ENCODE measurements at places on chromosomes 5 and 9. TPM values are rescaled to one million over a fixed set of nuclear protein-coding genes. Genes with fewer than 3 reads are reported as not detected.

DNA sequence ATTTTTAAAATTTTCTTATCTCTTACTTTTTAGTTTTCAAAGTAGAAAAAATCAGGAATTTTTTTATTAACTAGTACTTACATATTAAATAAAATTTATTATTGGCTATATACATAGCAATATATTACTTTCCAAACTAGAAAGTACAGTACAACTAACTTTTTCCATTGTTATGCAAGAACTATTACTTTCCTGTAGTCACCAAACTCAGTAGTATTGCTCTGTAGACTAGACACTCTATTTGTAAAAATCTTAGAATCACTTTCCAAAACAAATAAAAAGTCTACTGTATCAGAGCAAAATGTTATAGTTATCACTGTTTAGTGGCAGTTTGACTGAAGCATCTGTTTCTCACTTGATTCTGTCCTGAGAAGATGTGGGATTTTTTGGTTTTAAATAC, 55.3 kb upstream of the MACIR start:
- H3K27ac ChIP-seq = no peak overlapping the region
- no peaks in the 10 kb centered on the region for H3K4me1 ChIP-seq
- H3K27me3 ChIP-seq = no peaks in the 10 kb centered on the region
- DNase-seq = no peak
- no peak overlapping the region for H3K4me3 ChIP-seq

GRCh38 chr9:132401824-132402223, 4.8 kb downstream of the TTF1 start:
- H3K27me3 ChIP-seq = no peaks in the 10 kb centered on the region
- no peak for DNase-seq
- no peak overlapping the region for H3K4me3 ChIP-seq
- peaks cover 25% of the 10 kb centered on the region for H3K4me1 ChIP-seq
- H3K27ac ChIP-seq = no peak overlapping the region
- H3K36me3 ChIP-seq = peaks cover 31% of the 10 kb centered on the region

- no peaks in the 10 kb centered on the region for H3K27me3 ChIP-seq
- no peaks in the 10 kb centered on the region for H3K4me1 ChIP-seq
- no peak for DNase-seq
- H3K27ac ChIP-seq = no peak overlapping the region
- H3K36me3 ChIP-seq = no peaks in the 10 kb centered on the region
These were observed 62.6 kb downstream of the MTREX start for GRCh38 chr5:55370291-55370925.

- H3K4me3 ChIP-seq = no peak overlapping the region
- H3K27me3 ChIP-seq = no peaks in the 10 kb centered on the region
These were observed 5.5 kb upstream of the AQP3 start for GRCh38 chr9:33452828-33453271.

- no peaks in the 10 kb centered on the region for H3K36me3 ChIP-seq
- no peak overlapping the region for H3K4me3 ChIP-seq
- no peak for DNase-seq
- H3K27me3 ChIP-seq = no peaks in the 10 kb centered on the region
- H3K27ac ChIP-seq = no peak overlapping the region
These were observed 202.9 kb downstream of the SGCD start for GRCh38 chr5:156529892-156530291.

DNA sequence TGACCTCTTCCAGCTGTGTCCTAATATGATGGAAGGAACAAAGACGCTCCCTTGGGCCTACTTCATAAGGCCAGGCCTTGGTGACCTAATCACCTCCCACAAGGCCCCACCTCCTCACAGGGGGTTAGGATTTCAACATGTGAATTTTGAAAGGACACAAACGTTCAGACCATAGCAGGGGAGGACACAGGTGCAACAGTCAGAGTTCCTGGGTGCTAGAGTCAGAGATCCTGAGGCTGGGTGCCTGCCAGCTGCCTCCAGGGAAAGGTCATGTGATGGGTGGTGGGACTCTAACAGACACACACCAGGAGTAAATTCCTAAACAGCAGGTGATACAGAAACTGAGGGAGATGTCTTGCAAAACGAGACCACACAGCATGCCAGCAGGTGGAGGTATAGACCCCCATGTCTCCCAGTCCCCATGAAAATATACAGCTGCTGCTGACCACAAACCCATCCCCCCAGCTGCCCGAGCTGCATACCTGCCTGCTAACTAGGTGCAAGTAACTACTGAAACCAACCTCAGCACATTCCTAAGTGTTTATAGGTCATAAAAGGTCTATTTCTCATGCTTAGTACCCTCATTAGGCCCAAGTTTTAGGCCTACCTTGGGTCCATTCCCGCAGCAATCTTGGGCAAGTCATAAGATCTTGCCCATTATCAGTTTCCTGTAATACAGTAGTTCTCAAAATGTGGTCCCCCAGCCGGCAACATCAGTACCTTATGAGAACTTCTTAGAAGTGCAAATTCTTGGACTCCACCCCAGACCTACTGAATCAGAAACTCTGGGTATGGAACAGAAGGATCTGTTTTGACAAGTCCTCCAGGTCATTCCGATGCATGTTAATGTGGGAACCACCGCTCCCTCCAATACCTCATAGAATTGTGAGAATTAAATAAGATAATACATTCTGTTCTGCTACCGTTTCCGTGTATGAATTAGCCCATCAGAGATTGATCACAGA, 245.3 kb downstream of the ENC1 start:
- H3K27ac ChIP-seq = peak overlapping the region; percentile 50
- no peaks in the 10 kb centered on the region for H3K36me3 ChIP-seq
- no peak overlapping the region for H3K4me3 ChIP-seq
- DNase-seq = no peak
- no peaks in the 10 kb centered on the region for H3K4me1 ChIP-seq

DNA sequence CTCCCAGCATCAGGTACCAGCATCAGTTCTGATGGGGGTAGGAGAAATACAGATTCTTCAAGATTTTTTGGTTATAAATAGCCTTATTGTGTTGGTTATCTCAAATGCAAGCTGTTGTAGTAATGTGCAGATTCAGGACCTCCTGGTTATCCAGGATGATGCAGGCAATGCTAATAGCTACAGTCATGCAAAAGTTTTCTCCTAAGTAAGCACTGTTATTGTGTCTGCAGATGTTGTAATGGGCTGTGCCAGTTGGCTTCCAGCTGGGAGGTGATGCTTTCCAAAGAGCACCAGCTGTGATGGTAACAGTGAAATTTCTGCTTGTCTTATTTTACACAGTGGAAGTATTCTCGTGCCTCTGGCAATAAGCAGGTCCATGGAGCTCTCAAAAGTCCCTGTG, 719.2 kb upstream of the CTNND2 start:
- H3K4me1 ChIP-seq = no peaks in the 10 kb centered on the region
- no peak overlapping the region for H3K4me3 ChIP-seq
- no peaks in the 10 kb centered on the region for H3K27me3 ChIP-seq

- no peak overlapping the region for H3K27ac ChIP-seq
- no peak overlapping the region for H3K4me3 ChIP-seq
- no peaks in the 10 kb centered on the region for H3K36me3 ChIP-seq
- DNase-seq = no peak
- H3K4me1 ChIP-seq = peaks cover 11% of the 10 kb centered on the region
These were observed 43.2 kb upstream of the FOXE1 start for GRCh38 chr9:97809666-97810344.

DNA sequence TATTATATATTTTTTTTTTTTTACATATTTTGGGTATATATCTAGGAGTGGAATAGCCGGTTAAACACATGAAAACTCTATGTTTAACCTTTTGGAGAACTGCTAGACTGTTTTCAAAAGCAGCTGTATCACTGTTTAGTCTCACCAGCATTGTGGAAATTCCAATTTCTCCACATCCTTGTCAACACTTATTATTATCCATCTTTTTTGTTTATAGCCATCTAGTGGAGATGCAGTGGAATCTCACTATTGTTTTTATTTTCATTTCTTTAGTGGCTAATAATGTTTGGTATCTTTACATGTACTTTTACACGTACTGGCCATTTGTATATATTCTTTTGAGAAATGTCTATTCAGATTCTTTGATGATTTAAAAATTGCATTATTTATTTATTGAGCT, 22.7 kb upstream of the CCDC180 start:
- H3K4me3 ChIP-seq = no peak overlapping the region
- no peaks in the 10 kb centered on the region for H3K36me3 ChIP-seq
- no peak for DNase-seq

The IPO11 gene
- 28.0 TPM for total RNA-seq

DNA sequence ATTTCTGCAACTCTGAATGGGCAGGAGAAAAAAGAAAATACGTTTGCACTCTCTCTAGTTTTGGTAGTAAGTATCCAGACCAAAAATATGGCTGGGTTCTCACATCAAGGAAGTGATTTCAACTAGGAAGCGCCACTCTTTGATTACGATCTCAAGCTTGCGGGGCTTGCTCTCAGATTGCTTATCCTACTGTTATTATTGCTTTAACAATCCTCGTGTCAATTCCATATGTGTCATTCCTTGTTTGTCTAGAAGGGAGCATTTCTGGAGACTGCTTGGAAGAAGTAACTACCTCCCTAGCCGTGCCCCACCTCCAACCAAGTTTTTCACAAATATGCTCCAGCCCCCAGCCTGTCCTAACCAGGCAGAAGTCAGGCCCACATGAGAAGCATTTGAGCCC, 3.5 kb downstream of the PRUNE2 start:
- H3K27me3 ChIP-seq = no peaks in the 10 kb centered on the region
- no peak overlapping the region for H3K27ac ChIP-seq
- DNase-seq = no peak
- no peaks in the 10 kb centered on the region for H3K36me3 ChIP-seq
- peaks cover 3% of the 10 kb centered on the region for H3K4me1 ChIP-seq

All from esophagus squamous epithelium (tissue), 5 donors.